Fibroblast of mammary gland (primary cell): ENCODE measurements at places on chromosomes 12 and 14.
A peak's percentile ranks its signal among the peaks of the same experiment; 100 is the strongest.

- DNase-seq: no peak
Observed at GRCh38 chr12:77500089-77500488, 330.6 kb upstream of the NAV3 start.

- no peak for DNase-seq
Observed at GRCh38 chr12:66863276-66863675, 184.4 kb upstream of the GRIP1 start.

DNA sequence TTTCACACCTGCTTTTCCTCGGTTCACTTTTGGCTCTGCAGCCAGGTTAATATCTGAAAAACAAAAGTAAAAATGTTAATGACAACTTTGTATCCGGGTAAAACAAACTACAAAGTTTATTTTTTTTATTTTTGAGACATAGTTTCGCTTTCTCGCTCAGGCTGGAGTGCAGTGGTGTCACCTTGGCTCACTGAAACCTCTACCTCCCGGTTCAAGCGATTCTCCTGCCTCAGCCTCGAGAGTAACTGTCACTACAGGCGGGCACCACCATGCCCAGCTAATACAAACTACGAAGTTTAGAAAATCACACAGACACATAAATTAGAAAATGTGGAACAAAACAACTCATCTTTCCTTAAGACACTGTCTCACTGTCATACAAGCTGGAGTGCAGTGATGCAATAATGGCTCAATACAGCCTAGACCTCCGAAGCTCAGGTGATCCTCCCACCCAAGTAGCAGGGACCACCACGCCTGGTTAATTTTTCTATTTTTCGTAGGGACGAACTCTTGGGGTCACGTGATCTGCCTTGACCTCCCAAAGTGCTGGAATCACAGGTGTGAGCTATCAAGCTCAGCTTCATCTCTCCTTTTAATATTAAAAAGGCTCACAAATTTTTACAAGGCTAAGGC lies 38.1 kb downstream of the HNRNPC start:
- DNase-seq: no peak

GRCh38 chr12:78229591-78230101 lies 399.0 kb downstream of the NAV3 start:
- peak; percentile 69 for DNase-seq

DNA sequence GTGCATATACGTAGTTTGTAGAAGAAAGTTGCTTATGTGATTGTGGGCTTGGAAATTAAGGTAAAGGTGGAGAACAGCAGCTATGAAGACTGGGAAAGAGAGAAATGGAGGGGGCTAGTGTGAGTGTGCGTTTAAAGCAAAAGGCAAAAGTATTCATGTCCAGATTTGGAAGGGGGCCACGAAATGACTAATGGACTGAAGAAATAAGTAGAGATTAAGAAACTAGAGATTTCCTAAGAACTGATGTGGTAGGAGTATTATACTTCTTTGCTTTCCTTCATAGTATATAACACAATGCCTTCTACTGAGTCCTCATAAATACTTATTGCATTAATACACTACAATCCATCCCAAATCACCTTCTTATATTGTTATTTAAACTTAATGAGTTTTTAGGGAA lies 298.6 kb upstream of the NOVA1 start:
- peak; percentile 94 for DNase-seq

GRCh38 chr14:105395538-105395854 lies 2.8 kb upstream of the TEX22 start:
- DNase-seq: no peak
